ENCODE measurements at places on chromosomes 13 and 19.

GRCh38 chr13:38334845-38335244 lies 14.8 kb upstream of the UFM1 start:
- no peaks in the 10 kb centered on the region for H3K4me1 ChIP-seq
- H3K4me3 ChIP-seq: no peak overlapping the region
- DNase-seq: no peak
- H3K27me3 ChIP-seq: no peaks in the 10 kb centered on the region

GRCh38 chr13:93476175-93476574 lies 249.6 kb downstream of the GPC6 start:
- H3K4me3 ChIP-seq: no peak overlapping the region
- no peaks in the 10 kb centered on the region for H3K4me1 ChIP-seq
- H3K27ac ChIP-seq: no peak overlapping the region
- H3K36me3 ChIP-seq: no peaks in the 10 kb centered on the region
- no peaks in the 10 kb centered on the region for H3K27me3 ChIP-seq

DNA sequence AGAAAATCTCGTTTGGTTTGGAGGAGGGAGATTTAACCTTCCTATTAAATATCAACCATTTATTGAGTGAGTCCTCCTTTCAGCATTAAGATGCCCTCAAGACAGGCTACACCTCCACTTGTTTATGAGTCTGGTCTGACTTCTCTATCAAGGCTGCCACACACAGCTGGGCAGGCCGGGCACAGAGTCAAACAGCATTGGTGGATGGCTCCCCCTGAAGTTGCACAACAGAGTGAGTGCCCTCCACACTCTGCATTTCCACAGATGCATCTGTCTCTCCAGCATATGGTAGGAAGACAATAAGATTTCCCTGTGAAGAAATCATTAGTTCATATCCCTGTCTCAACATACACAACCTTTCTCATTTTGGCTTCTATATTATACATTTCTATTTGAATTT lies 31.4 kb downstream of the PHF11 start:
- peaks cover 3% of the 10 kb centered on the region for H3K36me3 ChIP-seq
- no peak overlapping the region for H3K27ac ChIP-seq
- H3K27me3 ChIP-seq: no peaks in the 10 kb centered on the region
- H3K4me3 ChIP-seq: no peak overlapping the region

DNA sequence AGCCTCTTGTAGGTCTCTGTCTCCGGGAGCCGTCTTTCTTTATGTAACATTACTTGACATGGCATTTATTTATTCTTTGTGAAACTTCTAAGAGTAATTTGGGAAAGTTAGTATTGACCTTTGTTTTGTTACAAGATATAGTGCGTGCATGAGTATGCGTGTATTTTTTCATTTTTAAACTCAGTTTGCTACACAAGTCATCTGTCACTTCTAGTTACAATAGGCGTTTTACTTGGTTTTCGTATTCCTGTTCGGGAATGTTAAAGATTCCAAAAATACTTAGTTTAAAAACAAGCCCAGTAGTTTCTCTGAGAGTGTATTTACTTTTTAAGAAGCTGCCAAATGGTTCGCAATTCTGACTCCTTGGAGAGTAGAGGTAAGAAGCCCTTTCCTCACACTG lies 3.2 kb downstream of the PDS5B start:
- DNase-seq: peak; percentile 3
- no peaks in the 10 kb centered on the region for H3K27me3 ChIP-seq
- no peaks in the 10 kb centered on the region for H3K36me3 ChIP-seq
- H3K4me3 ChIP-seq: no peak overlapping the region

GRCh38 chr13:106527826-106528225 lies 7.6 kb downstream of the EFNB2 start:
- H3K4me3 ChIP-seq: no peak overlapping the region
- H3K36me3 ChIP-seq: no peaks in the 10 kb centered on the region

DNA sequence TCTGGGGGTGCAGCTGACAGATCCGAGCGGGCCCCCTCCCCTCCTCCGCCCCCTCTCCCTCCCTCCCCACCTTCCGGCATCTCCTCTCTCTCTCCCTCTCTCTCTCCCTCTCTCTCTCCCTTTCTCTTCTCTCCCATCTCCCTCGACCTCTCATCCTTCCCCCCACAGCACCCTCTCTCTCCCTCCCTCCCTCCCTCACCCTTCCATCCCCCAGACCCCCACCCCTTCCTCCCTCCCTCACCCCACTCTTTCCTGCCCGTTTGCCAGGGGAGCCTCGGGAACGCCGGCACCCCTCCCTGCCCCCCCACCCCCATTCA lies 666 bp downstream of the CELF5 start:
- H3K27ac ChIP-seq: no peak overlapping the region
- H3K36me3 ChIP-seq: no peaks in the 10 kb centered on the region
- no peak for DNase-seq
- H3K27me3 ChIP-seq: peaks cover 59% of the 10 kb centered on the region
- H3K4me3 ChIP-seq: no peak overlapping the region

- peaks cover 41% of the 10 kb centered on the region for H3K27me3 ChIP-seq
- DNase-seq: peak; percentile 31
- H3K27ac ChIP-seq: no peak overlapping the region
- H3K4me1 ChIP-seq: peaks cover 32% of the 10 kb centered on the region
- H3K36me3 ChIP-seq: no peaks in the 10 kb centered on the region
Measured at GRCh38 chr19:35141837-35142605, 1.0 kb upstream of the FXYD7 start.

- no peaks in the 10 kb centered on the region for H3K36me3 ChIP-seq
- no peak for DNase-seq
- H3K4me1 ChIP-seq: no peaks in the 10 kb centered on the region
Measured at GRCh38 chr19:57314146-57314545, 6.1 kb upstream of the ZNF543 start.
